ENCODE measurements at places on chromosomes 13 and 19. TPM values are rescaled to one million over a fixed set of nuclear protein-coding genes. Genes with fewer than 3 reads are reported as not detected.

GRCh38 chr13:41465241-41465847 is 8.0 kb downstream of the RGCC start:
- DNase-seq, result no peak

- DNase-seq, result no peak
Observed at GRCh38 chr13:107548338-107548737, 667.0 kb downstream of the LIG4 start.

DNA sequence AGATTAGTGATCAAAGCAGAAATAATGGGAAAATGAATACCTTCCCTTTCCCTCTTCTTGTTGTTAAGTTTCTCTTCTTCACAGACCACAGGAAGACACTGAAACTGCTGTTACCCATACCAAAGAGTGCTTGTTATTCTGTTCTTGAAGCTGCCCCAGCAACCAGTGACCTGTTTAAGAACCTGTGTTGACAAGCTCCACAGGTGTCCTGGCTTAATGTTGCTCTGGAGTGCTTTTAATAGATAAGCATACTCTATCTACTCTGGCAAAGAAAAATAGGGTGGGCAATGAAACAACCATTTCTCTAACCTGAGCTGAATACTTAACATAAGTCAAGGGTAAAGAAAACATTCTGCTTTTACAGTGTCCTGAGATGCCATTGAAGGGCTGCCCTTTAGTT is 506.7 kb upstream of the GPC6 start:
- DNase-seq, result no peak

DNA sequence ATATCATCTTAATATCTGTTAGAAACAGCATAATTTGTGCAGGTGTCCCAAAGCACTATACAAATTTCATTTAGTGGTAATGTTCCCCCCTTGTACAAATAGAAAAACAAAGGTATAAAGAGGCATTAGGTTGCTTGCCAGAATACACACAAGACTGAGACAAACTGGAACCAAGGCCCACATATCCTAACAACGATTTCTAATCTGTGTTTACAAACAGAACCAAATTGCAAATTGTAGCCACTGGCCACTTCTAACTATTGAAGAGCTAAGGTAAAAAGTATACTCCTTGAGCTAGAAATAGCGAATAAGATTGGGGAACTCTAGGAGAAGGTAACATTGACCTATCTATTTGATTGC is 526.1 kb downstream of the KLF12 start:
- DNase-seq, result no peak

Gene ZNF541
- total RNA-seq, result not detected

GRCh38 chr19:54871696-54872095 is 2.3 kb upstream of the FCAR start:
- DNase-seq, result no peak

Gene KANK3
- 0.15 TPM for total RNA-seq

GRCh38 chr19:54518844-54519243 is 16.2 kb downstream of the LAIR2 start:
- peak; percentile 27 for DNase-seq

GRCh38 chr13:98525456-98526181 is 51.3 kb downstream of the STK24 start:
- no peak for DNase-seq

Gene ZNF429
- total RNA-seq, result 5.9 TPM

DNA sequence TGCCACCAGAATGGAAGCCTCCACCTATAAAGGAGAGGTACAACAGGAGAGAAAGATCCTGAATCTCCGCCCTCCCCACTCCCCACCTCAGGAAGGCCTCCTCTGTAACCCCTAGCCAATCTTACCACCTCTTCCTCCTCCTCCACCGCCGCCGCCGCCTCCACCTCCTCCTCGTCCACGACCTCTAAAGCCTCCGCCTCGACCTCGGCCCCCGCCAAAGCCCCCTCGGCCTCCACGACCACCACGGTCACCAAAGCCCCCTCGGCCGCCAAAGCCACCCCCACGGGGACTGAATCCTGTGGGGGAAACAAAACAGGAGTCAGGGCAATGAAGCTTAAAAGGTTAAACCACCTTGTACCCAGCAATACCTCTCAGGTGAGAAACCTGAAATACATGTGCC is 5.7 kb downstream of the FBL start:
- DNase-seq, result no peak

GRCh38 chr19:37413313-37414084 is 42.6 kb downstream of the ZNF527 start:
- DNase-seq, result no peak

DNA sequence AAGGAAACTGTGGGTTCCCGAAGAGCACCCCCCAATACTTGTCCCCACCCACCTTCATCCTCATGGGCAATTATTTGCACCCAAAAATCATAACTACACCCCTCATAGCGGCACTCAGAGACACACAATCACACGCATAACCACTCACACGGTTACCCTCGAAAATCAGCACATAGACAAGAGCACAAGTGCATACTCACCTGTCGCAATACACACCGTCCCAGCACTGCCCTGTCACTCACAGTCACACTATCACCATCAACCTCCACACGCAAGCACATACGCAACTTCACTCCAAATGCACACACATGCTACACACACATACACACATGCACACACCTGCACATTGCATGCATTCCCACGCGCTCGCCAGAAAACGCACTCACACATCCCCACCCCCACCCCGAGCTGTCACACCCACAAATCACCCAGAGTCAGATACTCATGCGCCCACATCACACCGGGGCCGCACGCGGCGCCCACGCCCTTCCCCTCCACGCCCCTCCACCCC is 535 bp downstream of the COL5A3 start:
- no peak for DNase-seq

GRCh38 chr13:46575301-46575771 is 22.4 kb downstream of the LRCH1 start:
- DNase-seq, result no peak

Gene CYP2A6
- not detected for total RNA-seq

Gene TNFSF9
- 1.0 TPM for total RNA-seq

DNA sequence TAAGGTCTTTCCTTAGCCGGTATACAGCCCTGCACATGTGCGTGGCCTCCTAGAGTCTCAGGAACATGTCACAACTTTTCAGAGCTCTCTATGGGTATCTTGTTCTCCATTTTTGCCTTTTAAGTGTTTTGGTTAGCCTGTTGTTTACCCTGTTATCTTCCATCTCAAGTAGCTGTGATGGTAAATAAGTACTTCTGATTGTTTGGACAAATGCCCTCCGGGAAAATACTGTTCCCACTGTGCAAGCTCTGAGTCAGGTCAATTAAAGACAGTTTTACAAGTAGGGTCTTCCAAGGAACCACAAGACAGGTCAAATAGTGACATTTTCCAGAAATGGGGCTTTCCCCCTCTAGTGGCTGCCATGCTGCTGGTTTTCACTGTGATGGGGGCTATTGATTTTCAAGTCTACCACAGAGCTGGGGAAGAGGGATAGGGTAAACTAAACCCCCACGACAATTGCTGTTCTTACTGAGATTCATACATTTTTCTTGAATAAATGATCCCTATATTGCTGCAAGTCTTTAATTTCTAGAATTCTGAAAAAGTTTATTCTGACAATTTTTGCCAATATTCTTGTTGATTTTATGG is 109.5 kb downstream of the TM9SF2 start:
- no peak for DNase-seq

Gene GPR183
- not detected for total RNA-seq

DNA sequence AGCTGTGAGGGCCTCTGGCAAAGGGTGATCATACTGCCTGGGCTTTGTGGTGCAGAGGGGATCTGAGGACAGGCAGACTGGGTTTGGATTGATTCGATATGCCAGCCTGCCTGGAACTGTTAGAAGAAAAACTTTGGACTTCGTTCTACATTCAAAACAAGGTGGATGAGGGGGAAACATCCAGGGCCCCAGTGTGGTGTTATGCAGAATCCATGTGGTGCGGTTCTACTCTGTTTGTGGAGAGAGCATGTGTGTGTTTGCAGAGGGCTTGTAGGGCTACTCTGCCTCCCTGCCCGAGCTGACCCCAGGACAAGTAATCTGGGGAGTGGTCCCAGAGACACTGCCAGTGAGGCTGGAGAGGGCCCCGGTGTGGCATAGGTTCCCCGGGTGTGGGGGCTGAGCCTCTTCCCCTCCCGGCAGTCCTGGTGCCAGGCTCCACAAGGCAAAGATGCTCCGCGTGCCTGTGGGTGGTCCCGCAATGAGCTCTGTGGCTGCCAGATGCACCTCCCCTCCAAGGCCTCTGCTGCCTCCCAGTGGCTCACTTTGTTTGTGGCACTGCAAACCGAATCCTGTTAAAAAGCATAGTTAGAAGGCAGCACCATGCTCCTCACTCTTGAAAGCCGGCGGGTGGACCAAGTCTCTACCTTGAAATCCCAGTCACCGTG is 22.3 kb upstream of the TFDP1 start:
- DNase-seq, result peak; percentile 65

Gene TNNT1
- 1.4 TPM for total RNA-seq

All from HepG2 (cell line).